ENCODE measurements at places on chromosomes 13 and 19. TPM values are rescaled to one million over a fixed set of nuclear protein-coding genes. Genes with fewer than 3 reads are reported as not detected.

Gene NBEA
- total RNA-seq = 4.5 TPM

Gene PSG7
- not detected for total RNA-seq

Gene CLEC11A
- total RNA-seq = 17.7 TPM

Gene MIDN
- total RNA-seq = 18.4 TPM

Gene SERPINE3
- total RNA-seq = not detected

Gene LYL1
- total RNA-seq = 1.3 TPM

Gene TMIGD2
- not detected for total RNA-seq

Gene F10
- not detected for total RNA-seq

Gene TMEM255B
- 9.3 TPM for total RNA-seq

Gene SIGLEC12
- not detected for total RNA-seq

Gene CRB3
- total RNA-seq = not detected

Measured in articular chondrocyte of knee joint (primary cell).